Esophagus (tissue), 2 donors: ENCODE measurements at places on chromosomes 1 and 21. TPM values are rescaled to one million over a fixed set of nuclear protein-coding genes. Genes with fewer than 3 reads are reported as not detected.

PLA2G2D gene
- polyA plus RNA-seq = not detected

TTC22 gene
- 92.9 TPM for polyA plus RNA-seq

LRRC38 gene
- polyA plus RNA-seq = 0.09 TPM

ZNF326 gene
- 11.7 TPM for polyA plus RNA-seq

BARHL2 gene
- polyA plus RNA-seq = not detected

SPRR2G gene
- polyA plus RNA-seq = 0.49 TPM

ITLN2 gene
- 0.09 TPM for polyA plus RNA-seq

LCA5L gene
- polyA plus RNA-seq = 0.48 TPM

ARHGEF10L gene
- 64.4 TPM for polyA plus RNA-seq

PTPN14 gene
- polyA plus RNA-seq = 4.1 TPM

KRTAP19-8 gene
- polyA plus RNA-seq = not detected

CAMK2N1 gene
- polyA plus RNA-seq = 11.2 TPM

FNBP1L gene
- polyA plus RNA-seq = 7.9 TPM

GCLM gene
- 5.0 TPM for polyA plus RNA-seq

CNN3 gene
- polyA plus RNA-seq = 101 TPM

PTGER3 gene
- 0.29 TPM for polyA plus RNA-seq

KCNE2 gene
- polyA plus RNA-seq = 0.14 TPM

AMY2A gene
- polyA plus RNA-seq = 0.16 TPM

IQGAP3 gene
- polyA plus RNA-seq = 7.8 TPM

SLC35F3 gene
- polyA plus RNA-seq = 0.69 TPM

FMO2 gene
- polyA plus RNA-seq = 95.4 TPM

LCE1E gene
- not detected for polyA plus RNA-seq

CA14 gene
- polyA plus RNA-seq = 0.22 TPM

SRGAP2 gene
- 9.7 TPM for polyA plus RNA-seq

RPE65 gene
- polyA plus RNA-seq = 0.01 TPM

PCAT6 gene
- polyA plus RNA-seq = 8.9 TPM

KCNJ15 gene
- polyA plus RNA-seq = 5.6 TPM

PTAFR gene
- 3.1 TPM for polyA plus RNA-seq

FNDC10 gene
- 7.5 TPM for polyA plus RNA-seq

DENND2D gene
- 54.8 TPM for polyA plus RNA-seq

GNG4 gene
- 10.9 TPM for polyA plus RNA-seq

AZIN2 gene
- 0.63 TPM for polyA plus RNA-seq

GSTM5 gene
- 2.2 TPM for polyA plus RNA-seq

SMIM1 gene
- 1.1 TPM for polyA plus RNA-seq

CRYAA gene
- not detected for polyA plus RNA-seq

FAM151A gene
- 0.24 TPM for polyA plus RNA-seq

FCGR1A gene
- 1.00 TPM for polyA plus RNA-seq

OR2L13 gene
- polyA plus RNA-seq = not detected
